ENCODE measurements at places on chromosomes 13 and 19.

GRCh38 chr19:32269831-32270230 is 75.6 kb upstream of the ZNF507 start:
- peak; percentile 2 for DNase-seq

DNA sequence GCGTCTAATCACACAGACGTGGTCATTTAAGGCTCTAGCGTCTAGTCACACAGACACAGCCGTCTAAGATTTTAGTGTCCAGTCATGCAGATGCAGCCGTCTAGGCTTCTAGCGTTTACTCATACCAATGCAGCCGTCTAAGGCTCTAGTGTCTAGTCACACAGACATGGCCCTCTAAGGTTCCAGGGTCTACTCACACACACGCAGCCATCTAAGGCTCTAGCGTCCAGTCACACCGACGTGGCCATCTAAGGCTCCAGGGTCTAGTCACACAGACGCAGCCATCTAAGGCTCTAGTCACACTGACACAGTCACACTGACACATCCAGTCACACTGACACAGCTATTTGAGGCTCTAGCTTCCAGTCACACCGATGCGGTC is 55.7 kb downstream of the KLF2 start:
- DNase-seq = no peak

- no peak for DNase-seq
These were observed 41.1 kb upstream of the GTF3A start for GRCh38 chr13:27383104-27383921.

DNA sequence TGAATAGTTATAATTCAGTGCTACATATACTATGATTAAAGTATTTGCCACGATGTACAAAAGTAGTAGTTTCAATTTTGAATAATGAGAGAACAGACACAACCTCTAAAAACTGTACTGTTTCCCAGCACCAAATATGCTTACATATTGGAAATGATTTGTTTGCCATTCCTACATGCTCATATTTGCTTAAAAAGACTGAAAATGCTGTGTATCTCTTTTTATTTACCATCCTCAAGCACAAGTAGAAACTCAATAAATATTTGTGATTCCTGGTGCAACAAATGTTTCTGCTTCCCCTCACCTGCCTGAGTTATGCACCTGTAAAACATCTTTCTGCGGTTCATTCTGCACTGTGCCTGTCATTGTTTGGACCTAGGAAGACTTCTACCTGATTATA is 512.2 kb downstream of the DCT start:
- no peak for DNase-seq

DNA sequence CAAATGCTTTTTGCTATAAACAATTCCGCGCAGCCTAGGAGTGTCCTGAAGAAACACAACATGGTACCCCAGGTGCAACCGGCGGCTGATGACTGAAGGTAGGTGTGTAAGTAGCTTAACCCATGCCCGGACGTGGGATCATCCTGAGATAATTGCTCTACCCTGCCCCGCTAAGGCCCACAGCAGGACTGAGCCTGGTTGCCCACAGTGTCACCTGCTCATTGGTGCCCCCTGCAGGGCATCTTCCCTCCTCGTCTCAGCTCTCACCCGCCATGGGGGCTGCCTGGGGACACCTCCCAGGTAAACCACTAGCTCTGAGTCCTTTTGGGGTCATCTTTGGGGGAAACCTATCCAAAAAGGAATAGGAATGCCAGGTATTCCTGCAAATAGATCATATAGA is 22.3 kb downstream of the TMEM161A start:
- DNase-seq = peak; percentile 32

- no peak for DNase-seq
These were observed 11.8 kb upstream of the TLE5 start for GRCh38 chr19:3073931-3074595.

DNA sequence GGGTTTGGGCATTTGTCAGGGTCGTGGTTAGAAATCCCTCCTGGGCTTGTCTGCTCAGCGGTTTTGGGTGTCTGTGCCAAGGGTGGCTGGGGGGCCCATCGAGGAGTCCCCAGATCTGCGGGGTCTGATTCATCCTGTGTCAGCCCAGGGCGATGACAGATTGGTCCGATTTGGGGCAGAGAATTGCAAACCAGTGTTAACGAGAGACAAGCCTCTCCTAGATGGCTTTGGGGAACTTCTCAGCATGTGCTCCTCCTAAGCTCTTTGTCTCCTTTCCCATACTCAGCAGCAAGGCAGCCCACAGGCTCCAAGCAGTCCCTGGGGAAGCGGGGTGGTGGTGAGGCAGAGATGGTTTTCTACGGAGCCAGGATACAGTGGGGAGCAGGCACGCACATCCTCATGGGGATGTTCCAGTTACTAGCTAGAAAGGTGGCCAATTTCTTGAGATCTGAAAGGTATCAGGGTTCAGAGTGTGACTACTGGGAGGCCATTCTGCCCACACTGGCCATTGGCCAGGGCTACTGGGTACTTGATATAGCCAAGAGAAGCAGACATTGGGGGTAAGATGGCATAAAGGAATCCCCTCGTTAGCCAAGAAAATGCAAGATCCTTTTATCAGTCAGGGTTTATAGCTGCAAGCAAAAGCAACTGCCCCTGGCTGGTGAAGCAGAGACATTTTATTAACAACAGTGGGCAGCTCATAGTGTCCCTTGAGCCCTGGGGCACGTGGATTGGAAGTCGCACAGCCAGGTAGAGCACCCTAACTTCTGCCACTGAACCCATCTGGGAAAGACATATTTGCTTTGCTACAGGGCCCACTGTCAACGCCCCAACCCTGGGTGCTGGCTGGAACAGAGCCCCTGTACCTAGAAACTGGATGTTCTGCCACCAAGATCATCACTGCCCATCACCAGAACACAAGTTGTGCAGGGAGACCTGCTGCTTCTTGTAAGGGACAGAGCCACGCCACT is 63.6 kb downstream of the RGCC start:
- no peak for DNase-seq

Data from inflammatory macrophage treated with lipopolysaccharide for 4 hours (primary cell).